ENCODE measurements at places on chromosomes 13 and 19.
A peak's percentile ranks its signal among the peaks of the same experiment; 100 is the strongest.

- peak; percentile 42 for DNase-seq
Measured at GRCh38 chr19:18414504-18415177, 4.6 kb upstream of the SSBP4 start.

- DNase-seq, result no peak
Measured at GRCh38 chr13:22110368-22110767, 439.5 kb downstream of the FGF9 start.

DNA sequence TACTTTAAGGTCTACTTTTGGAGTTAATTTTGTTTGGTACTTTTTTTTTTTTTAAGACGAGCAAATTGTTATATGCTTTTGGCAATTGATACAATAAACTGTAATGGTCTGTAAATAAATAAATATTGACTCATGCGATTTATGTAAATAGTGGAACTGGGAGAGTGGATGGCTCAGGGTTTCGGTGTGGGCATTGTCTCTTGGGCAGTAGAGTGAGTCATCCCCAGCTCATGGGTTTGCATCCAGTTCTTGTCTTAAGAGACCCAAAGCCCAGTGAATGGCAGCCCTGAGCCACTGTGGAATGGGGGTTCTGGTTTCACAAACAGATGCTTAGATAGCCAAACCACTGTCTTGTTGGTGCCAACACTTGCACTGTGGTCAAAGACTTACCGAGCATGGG lies 33.0 kb downstream of the FGF9 start:
- no peak for DNase-seq

DNA sequence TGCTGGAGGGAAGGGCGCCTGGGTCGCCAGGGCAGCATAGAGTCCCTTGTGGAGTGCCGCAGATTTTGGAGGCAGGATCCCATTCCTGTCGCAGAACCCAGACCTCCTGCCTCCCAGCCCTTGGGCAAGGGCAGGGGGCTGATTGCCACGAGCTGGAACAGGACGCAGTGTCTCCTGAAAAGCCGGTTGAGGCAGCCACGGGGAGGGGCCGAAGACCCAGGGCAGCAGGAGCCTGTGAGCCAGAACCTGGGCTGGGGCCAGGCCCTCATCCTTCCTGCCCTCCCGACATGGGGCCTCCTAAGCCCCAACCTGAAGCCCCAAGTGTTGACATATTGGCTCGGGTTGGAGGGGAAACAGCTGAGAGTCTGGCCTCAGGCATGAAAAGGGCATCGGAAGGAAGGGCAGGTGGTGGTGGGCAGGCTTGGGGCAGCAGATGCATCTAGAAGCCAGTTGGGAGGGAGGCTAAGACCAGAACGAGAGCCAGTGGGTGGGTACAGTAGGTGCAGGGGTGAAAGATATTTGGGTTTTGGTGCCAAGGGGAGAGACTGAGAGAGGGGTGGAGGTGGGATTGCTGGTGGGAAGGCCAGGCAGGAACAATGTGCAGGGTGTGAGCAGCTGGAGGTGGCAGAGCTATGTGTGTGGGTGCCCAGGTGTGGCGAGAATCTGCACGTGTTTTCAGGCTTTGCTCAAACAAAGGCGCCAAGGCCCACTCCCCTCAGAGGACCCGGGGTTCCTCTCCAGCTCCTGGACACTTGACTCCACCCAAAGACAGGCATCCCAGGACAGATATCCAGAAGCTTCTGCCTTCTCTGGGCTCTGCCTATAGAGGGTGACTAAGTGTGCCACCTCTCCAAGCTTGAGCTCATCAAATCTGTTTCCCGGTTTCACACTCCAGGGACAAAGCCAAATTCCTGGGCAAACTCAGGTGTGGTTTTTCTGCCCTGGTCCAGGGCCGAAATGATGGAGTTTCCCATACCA lies 1.4 kb upstream of the SBSN start:
- DNase-seq, result no peak

- DNase-seq, result no peak
Measured at GRCh38 chr13:74101436-74101835, 32.8 kb downstream of the KLF12 start.

Data from hematopoietic multipotent progenitor cell treated with erythropoietin and hydrocortisone succinate and interleukin-3 and kit ligand, for 8 days (in vitro differentiated cells).